Iris pigment epithelial cell (primary cell): ENCODE measurements at places on chromosomes 7 and 10.

GRCh38 chr10:81498011-81498551 lies 376.9 kb upstream of the NRG3 start:
- no peak for DNase-seq

- DNase-seq = no peak
Measured at GRCh38 chr7:36639826-36640225, 84.5 kb downstream of the AOAH start.

GRCh38 chr7:143221286-143221685 lies 551 bp upstream of the TAS2R40 start:
- no peak for DNase-seq

- DNase-seq = no peak
Measured at GRCh38 chr7:325051-325798, 35.3 kb downstream of the FOXL3 start.

GRCh38 chr10:90788968-90789367 lies 68.9 kb downstream of the HTR7 start:
- no peak for DNase-seq

- peak; percentile 49 for DNase-seq
Measured at GRCh38 chr10:93600446-93601145, 439 bp downstream of the RBP4 start.
